ENCODE measurements at places on chromosomes 13 and 19.
A peak's percentile ranks its signal among the peaks of the same experiment; 100 is the strongest.

DNA sequence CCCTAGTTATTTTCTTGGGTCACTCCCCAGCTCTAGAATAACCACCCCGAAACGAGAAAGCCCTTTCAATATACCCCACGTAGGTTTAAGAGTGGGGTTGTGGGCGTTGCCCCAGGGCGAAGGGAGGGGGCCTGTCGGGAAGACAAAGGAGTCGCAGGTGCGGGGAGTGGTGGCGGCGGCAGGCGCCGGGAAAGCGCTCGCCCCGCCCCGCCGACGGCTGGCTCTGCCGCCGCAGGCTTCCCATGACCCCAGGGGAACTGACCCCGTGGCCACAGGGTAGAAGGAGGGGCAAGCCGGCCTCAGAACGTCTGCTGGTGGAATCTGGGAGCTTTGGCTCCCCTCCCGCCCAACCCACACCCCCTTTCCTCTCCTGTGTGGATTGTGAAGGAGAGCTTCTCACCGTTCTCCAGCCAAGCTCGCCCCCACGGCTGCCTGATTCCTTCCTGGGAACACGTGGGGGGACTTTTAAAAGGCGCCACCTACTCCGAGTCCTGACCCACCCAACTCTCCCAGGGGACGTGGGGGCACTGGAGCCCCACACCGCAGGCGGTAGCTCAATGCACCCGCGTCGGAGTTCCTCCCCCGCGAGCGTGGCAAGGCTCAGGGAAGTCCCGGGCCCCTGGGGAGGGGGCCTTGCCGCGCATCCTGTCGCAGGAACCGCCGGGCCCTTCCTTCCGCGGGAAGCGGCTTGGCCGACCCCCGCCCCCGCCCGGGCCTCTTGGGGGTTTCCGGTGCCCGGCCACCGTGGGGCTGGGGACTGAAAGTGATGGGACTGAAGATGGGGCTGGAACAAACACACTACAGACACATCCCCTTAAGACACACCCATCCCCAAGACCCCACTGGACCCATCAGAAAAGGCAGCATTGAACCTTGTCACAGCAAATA lies 5.5 kb downstream of the IER2 start:
- no peak for DNase-seq

DNA sequence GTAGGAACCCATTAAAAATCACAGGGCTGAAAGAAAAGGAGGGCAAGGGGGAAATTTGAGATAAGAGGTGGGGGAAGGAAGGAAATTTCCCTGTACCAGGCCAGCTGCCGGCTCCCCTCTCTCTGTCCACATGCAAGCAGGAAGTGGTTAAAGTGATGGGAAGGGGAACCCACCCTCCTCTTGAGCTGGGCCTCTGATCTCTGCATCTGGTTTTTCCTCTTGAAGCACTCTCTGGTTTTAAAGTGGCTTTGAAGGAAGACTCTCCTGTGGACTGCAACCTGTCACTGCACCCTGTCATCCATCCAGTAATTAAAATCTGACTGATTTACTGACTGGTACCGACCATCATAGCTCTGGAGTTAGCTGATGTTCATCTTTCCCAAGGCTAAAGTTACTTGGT lies 239.6 kb downstream of the TSHZ3 start:
- no peak for DNase-seq

- no peak for DNase-seq
These were observed at the start of gene DNAJC15 for GRCh38 chr13:43023289-43023963. TSS of gene DNAJC15 (plus strand) at chr13:43023586. CDS start at chr13:43023627, 41 bp downstream.

- DNase-seq = no peak
These were observed 706 bp upstream of the DNAJC3 start for GRCh38 chr13:95676105-95676761.

GRCh38 chr19:10452726-10453618 lies 32.6 kb downstream of the PDE4A start:
- DNase-seq = no peak

- DNase-seq = no peak
These were observed 5.0 kb upstream of the FDX2 start for GRCh38 chr19:10320602-10321416.

- no peak for DNase-seq
These were observed 351.0 kb downstream of the NALCN start for GRCh38 chr13:101065329-101065728.

- DNase-seq = no peak
These were observed 213.5 kb downstream of the FGF9 start for GRCh38 chr13:21884299-21884909.

DNA sequence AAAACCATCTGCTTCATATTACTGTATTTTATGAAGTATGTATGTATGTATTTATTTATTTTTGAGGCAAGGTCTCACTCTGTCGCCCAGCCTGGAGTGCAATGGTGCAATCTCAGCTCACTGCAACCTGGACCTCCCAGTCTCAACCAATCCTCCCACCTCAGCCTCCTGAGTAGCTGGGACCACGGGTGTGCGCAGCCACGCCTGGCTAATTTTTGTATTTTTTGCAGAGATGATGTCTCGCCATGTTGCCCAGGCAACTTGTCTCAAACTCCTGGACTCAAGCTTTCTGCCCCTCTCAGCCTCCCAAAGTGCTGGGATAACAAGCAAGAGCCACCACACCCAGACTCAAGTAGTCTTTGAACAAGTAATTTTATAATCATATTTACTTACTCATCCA lies 5.5 kb downstream of the KATNAL1 start:
- no peak for DNase-seq

- no peak for DNase-seq
These were observed 45.3 kb upstream of the KCTD15 start for GRCh38 chr19:33751436-33751770.

DNA sequence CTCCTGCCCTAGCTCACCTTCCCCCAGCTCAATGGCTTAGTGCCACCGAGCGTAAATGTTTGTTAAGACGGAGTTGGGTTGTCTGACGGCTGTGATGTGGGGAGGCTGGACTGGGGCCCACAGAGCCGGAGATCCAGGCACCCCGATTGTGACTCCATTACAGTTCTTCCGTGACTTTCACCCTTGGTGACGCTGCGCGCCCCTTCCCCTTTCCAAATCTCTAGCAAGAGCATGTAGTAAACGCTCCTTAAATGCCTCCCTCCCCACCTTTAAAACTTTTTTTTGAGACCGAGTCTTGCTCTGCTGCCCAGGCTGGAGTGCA lies 829 bp downstream of the REEP6 start:
- DNase-seq = no peak

DNA sequence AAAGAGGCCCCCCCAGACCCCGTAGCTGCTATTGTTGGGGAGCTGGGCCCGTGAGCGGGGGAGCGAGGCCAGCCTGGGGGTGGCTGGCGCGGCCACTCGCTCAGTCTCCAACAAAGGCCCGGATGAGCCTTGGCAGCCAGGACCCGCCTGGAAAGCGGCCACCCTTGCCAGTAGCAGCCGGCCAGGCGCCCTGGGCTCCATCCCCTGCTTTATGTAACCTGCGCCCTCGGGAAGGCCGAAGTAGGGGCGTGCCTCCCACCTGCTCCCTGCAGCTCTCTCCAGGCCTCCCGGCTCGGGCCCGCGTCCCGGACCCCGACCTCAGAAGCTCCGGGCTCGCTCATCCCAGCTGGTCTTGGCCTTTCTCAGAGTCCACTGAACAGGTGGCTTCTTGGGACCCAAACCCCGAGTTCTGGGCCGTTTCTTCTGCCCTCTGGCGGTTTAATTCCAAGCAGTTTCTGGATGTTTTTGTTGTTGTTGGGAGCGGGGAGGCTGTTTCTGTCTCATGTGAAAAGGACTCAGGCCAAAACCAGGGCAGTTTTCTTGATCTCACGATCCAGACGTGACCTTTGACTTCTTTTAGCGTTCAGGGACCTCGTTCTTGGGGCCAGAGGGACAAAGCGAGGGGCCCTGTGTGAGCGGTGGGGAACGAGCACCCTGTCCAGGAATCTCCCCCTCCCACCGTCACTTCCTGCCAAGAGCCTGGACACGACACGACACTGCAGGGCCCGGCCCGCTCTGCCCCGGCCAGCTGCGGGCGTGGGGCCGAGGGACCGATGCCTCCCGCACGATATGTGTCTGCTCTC lies 1.2 kb downstream of the CDC34 start:
- no peak for DNase-seq

DNA sequence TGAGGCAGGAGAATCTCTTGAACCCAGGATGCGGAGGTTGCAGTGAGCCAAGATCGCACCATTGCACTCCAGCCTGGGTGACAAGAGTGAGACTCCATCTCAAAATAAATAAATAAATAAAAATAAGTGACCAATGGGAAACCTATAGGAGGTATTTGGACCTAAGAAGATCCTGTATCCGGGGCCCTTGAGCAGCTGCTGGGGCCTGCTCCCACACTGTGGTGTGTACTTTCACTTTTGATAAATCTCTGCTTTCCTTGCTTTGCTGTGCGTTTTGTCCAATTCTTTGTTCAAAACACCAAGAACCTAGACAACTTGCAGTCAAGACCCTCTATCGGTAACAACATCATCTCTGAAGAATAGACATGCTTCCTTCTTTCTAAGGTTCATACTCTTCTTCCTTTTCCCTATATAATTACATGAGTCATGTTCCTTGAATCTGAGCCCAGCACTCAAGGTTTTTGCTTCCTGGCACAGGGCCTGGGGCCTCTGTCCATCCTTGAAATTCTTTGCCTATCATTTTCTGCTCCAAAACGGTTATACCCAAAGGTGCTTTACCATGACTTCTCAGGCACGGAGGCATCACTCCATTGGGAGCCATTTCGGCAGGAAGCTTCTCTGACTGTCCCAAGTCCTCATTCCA lies 14.2 kb upstream of the PNMA8C start:
- DNase-seq = no peak

GRCh38 chr13:41700790-41701310 lies 243.5 kb downstream of the RGCC start:
- DNase-seq = peak; percentile 8

DNA sequence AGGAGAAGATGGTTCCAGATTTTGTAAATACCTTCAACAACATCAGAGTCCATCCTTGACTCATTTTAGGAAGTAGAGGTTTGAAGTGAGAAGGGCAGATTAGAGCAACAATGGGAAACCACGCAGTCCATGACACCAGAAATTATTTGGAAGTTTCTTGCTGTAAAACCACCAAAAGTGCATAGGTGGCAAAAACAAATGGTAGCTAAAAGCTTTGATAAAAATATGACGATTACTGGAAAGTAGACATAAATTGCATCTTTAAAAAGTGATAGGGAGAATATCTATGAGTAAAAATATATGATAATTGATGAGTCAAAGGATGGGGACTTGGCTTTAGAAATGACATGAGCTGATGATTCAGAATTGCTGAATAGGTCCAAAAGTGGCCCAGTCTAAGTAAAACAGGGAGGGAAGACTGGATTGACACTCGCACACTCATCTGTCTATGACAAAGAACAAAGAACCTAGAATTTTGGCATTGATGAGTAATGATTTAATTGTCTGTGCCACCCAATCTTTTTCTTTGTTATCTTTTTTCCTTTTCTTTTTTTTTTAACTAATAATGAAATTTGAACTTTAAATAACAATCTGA lies 472.2 kb downstream of the MYO16 start:
- DNase-seq = no peak

DNA sequence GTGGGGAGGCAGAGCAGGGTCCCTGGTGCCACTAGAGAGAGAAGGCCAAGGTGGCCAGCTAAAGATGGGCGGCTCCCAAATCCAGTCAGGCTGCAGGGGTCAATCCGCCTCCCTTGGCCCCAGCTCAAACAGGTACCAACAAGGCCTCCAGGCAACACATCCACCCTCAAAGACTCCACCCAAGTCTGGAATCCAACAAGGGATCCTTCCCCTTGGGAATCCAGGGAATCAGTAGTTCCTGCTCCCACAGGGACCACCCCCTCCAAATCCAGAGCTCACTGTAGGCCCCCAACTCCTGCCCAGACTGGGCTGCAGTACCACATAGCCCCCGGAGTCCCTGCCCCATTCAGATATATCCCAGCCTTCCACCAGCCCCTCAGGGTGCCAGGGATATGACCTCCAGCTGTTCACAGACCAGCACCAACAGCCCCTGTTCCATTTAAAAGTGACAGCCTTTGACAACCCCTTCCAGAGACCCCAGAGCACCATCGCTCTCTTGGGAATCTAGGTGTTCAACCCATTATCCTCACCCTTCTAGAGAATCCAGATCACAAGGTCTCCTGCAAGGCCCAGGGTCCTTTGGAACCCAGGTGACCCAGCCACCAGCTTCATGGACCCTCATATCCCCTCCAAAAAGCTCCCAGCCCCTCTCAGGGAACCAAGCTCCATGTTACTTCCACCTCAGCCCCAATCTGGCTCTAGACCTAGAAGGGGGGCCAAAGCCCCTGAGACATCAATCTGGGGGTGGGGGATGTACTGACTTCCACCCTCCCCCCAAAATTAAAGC lies 3.2 kb downstream of the ERF start:
- no peak for DNase-seq

DNA sequence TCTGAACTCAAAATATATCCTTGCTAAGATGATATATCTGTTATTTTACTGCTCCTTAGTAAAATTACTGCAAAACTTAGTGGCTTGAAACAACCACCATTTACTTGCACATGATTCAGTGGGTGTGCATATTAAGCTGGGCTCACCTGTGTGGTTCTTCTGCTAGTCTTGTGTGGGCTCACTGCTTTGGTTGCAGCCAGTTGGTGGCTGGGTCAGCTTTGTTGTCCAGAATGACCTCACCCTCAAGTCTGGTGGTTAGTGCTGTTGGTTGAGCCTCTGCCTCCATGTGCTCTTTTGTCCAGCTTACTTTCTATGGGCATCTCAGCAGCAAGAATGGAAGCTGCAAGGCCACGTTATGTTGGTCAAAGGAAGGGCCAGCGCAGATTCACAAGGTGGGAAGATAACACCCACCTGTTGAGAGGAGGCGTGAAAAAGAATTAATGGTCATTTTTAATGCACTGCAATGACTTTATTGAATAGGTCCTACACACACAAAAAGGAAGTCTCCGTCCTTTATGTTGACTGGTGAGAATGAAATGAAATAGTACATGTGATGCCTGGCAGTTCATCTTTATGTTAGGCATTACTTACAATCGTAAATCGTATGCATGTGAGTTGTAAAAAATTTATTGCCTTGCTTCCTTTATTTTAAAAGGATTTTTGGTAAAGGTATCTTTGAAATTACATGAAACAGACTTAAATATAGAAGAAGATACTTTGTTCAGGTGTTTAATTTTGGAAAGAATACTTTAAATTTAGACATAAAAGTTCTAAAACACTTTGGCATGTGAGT lies 34.3 kb downstream of the URI1 start:
- no peak for DNase-seq

GRCh38 chr13:74288361-74288911 lies 154.2 kb upstream of the KLF12 start:
- no peak for DNase-seq

DNA sequence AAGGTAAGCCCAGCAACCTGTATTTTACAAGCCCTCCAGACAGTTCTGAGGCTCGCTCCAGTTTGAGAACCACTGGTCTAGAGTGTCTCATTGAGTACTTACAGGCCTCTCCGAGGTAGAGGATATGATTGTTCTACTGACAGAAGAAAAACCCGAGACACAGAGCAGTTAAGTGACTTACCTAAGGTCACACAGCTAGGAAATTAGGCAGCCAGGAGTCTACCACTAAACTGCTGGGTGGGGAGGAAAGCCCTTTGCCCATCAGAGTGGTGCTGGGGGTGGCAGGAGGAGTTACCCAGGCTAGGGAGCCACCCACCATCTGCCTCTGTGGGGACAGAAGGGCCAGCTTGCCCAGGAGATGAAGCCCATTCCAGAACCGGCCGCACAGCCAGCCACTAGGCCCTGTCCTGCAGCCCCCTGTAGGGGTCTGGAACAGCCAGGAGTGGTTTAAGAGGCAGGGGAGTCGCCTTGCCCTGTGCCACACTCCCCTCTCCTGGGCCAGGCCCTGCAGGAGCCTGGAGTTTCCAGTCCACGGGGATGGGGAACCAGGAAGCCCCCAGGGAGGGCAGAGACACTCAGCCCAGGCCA lies 703 bp downstream of the RASGRP4 start:
- no peak for DNase-seq

GRCh38 chr13:29411481-29411880 lies 184.0 kb downstream of the SLC7A1 start:
- no peak for DNase-seq
